ENCODE measurements at places on chromosomes 1 and 21.

DNA sequence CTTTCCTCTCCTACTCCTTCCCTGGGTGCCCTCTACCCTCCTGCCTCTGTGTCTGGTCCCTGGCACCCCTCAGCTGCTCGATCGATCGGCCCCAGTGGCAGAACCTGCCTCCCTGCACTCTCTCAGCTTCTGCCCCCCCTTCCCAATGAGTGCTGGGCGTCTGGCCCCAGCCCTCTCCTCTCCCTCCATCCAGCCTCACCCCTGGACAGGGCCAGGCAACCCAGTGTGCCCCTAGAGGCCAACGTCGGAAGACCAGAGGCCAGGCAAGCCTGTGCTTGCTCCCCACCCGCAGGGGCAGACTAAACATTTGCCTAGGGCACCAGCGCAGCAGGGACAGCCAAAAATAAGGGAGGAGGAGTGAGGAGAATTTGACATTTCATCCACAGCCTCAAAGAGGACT lies 43.5 kb downstream of the LGR6 start:
- peak; percentile 49 for DNase-seq

DNA sequence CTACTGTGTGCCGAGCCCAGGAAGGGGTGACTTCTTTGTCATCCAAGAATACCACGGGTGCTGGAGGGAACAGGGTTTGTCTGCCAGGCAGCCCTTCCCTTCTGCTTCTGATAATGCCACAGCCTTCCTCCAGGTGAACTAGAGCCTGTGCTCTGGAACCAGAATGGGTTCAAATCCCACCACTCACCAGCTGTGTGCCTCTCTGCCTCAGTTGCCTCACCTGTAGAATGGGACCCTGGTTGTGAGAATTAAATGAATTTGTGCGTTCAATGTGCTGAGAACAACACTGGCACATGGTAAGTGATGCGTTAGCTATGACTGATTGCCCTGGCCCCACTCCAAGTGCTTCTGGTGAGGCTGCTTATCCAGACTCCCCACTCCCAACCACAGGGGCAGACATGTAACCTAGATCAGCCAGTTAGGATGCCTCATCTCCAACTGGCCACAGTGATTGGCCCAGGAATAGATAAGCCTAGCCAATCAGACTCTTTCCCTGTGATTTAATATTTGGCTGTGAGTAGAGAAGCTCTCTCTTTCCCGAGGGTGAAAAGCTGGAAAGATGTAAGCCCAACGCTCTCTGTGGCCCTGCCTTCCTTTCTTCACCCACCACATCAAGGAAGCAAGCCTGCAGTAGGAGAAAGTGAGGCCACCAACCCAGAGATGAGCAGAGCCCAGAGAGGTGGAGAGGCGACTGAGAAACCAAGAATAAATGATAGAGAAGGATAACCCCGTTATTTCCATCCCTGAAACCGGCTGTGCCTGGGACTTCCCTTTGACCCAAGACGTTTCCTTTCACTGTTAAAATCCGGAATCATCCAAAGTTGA lies 20.8 kb upstream of the LAPTM5 start:
- peak; percentile 63 for DNase-seq

DNA sequence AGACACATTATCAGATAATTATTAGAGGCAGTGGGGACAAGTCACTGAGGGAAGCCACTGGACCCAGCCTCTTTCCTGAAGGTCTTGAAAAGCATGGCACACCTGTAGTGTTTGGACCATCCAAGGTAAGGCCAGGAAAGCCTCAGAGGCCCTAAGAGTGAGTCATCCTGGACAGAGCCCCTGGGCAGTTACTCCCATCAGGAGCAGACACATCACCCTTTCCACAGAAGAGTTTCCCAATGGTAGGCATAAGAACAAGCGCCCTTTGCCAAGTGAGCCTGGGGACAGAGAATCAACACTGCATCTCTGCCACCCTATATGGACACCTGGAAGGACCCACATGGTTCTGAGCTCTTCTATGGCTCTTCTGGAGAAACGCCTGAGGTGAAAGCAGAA lies 136.0 kb downstream of the PLXNA2 start:
- no peak for DNase-seq

GRCh38 chr1:90725657-90726424 lies 8.7 kb upstream of the BARHL2 start:
- DNase-seq: no peak

GRCh38 chr1:175072099-175072951 lies 4.7 kb downstream of the TNN start:
- peak; percentile 58 for DNase-seq

GRCh38 chr1:171800342-171800741 lies 18.9 kb downstream of the METTL13 start:
- no peak for DNase-seq

GRCh38 chr1:246267896-246268295 lies 239.2 kb downstream of the SMYD3 start:
- DNase-seq: no peak

GRCh38 chr1:184513421-184513820 lies 126.6 kb downstream of the C1orf21 start:
- no peak for DNase-seq

- no peak for DNase-seq
Observed at GRCh38 chr1:57770772-57771171, 346.9 kb upstream of the DAB1 start.

- DNase-seq: peak; percentile 68
Observed at GRCh38 chr1:113860891-113861290, 10.6 kb downstream of the PTPN22 start.

DNA sequence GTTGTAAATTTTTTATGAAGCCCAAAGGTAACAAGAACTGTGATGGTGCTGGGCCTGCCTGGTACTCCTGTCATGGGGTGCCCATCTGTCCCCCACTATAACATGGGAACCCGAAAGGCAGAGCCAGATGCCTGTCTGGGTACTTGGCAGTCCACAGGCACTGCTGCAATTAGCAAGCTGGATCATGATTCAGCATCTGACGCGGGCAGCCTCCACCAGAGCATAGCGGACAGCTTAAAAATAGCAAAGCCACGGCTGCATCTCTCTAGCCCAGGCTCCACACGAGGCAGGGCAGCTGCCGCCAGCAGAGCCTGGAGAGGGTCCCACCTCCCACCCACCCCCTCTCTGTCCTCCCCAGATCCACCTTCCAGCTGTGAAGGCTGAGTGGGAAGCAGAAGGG lies 22.9 kb downstream of the SUSD4 start:
- DNase-seq: peak; percentile 65

GRCh38 chr1:72241397-72241796 lies 40.9 kb downstream of the NEGR1 start:
- no peak for DNase-seq
